ENCODE measurements at places on chromosomes 3 and 15. TPM values are rescaled to one million over a fixed set of nuclear protein-coding genes. Genes with fewer than 3 reads are reported as not detected.

GRCh38 chr15:64026591-64026990 is 19.7 kb downstream of the DAPK2 start:
- DNase-seq: no peak

DNA sequence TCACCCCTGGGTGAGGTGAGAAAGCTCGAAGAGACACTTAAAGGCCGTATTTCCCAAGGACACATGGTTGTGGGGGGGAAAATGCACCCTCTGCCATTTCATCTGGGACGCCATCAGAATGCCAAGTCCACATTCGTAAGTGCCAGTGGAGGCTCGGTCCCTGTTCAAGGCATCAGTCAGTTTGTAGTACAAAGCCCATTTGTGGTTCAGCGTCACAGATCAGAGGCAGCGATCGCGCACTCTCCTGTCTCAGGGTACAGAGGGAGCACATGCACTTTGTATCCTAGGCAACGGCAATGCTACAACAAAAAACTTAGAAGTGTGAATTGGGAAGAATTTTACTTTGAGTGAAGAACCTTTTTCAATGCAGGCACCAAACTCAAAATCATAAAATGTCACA is 27.2 kb downstream of the SEMA6D start:
- DNase-seq: no peak

- no peak for DNase-seq
These were observed 121.8 kb downstream of the ADAMTSL3 start for GRCh38 chr15:83775738-83776137.

DNA sequence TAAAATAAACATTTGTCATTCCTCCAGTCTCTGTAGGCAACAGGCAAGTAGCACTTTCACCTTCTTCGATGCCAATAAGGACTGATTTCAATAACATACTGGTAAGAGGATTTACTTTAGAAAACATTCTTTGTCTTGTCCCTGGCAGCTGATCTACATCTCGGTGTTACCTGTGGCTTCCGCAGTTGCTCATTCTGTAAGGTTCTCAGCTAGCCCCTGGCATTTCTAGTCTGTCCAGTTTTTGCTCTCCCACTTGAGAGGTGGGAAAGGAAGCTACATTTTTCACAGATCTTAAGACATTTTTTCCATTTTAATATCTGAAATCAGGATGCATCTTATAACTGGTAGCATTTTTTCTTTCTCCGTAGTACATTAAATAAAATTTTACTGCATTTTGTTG is 19.7 kb upstream of the MAP6D1 start:
- no peak for DNase-seq

CMTM8 gene
- total RNA-seq: 0.88 TPM

- no peak for DNase-seq
These were observed 90.0 kb downstream of the FBLN2 start for GRCh38 chr3:13638927-13639326.

- DNase-seq: no peak
These were observed 50.7 kb upstream of the CCR2 start for GRCh38 chr3:46303240-46303639.

- DNase-seq: no peak
These were observed 117.2 kb upstream of the FAM174B start for GRCh38 chr15:92772626-92773244.

- DNase-seq: no peak
These were observed 14.3 kb downstream of the ABCC5 start for GRCh38 chr3:184003187-184003967.

EPHB3 gene
- not detected for total RNA-seq

DNA sequence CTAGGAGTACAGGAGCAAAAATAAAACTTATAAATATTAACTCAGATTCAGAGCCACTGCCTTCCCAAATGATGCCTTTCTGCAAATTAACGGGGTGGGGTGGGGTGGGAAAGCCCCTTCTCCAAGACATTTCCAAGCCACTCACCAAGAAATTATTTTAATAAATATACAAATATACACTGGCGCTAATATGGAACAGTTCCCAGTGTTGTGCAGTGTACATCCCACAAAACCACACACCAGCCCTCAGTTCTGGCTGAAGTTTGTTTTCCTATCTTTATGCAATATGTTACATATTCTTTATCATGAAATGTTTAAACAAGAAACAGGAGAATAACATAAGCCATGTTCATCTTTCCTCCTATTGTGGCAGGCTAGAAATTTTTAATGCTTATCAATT is 53.0 kb upstream of the GYG1 start:
- no peak for DNase-seq

RHOV gene
- not detected for total RNA-seq

MORC1 gene
- total RNA-seq: not detected

GRCh38 chr15:68784206-68784605 is 36.5 kb downstream of the ANP32A start:
- no peak for DNase-seq

MST1R gene
- total RNA-seq: 2.2 TPM

DNA sequence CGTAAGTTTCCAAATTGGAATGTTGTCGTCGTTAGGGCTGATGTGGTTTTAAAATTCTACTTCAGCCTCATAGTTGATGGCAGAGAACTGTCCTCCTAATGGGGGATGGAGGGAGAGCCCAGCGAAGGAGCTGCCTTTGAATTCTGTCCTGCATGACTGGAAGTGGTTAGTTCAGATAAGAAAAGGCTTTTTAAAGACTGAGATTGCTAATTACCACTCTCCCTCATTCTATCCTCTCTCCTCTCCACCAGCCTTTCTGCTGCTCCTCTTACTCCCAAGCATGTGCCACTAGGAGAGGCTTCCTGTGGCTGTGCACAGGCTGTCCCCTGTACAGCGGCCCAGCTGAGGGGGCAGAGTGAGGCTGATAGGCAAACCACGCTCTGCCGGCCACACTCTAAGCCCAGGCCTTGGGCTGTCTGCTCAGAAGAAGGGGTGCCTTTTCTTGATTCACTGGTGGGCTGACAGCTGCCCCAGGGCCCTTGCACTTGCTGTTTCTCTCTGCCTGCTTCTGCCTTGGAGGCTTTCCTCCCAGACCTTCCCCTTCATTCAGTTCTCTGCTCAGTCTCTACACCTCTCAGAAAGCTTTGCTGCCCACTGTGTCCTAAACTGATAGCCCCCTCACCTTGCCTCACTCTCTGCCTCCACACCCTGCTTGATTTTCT is 8.7 kb upstream of the PAQR9 start:
- DNase-seq: no peak

GRCh38 chr15:39602143-39602542 is 21.3 kb downstream of the THBS1 start:
- no peak for DNase-seq

DNA sequence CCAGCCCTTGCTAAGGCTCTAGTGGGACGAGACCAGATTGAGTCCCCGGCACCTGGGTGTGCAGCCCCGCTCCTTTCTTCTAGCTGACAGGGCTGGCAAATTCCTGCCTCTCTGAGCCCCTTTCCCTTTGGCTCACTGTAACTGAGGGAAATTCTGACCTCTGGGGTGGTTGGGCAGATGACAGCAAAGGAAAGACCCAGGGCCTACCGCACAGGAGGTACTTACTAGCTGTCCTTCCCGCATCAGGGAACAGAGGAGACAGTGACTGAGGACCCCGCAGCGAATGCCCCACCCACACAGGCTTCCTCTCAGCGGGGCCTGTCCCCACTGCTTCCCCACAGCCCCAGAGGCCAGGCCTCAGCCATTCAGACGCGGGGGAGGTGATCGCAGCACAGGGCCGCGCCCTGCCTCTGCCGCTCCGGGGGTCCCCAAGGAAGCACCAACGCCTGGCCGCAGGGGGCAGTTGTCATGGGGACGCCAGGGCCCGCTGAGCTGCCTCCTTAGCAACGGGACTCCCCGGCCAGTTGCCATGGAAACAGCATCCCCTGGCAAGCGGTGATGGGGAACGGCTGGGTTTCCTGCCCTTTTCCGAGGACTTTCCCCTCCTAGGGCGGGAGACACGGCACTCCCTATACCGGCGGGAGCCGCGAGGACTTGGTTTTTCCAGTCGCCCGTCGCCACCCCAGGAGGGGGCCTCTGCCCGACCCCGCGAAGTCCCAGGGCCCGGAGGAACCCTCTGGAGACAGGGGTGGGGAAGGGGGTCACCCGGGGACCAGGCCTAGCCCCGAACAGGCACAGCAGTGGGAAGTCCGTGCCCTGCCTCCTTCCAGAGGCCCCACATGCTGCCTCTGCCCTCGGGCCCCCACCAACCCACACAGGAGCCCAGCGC is 50.1 kb downstream of the HCN4 start:
- DNase-seq: no peak

- peak; percentile 41 for DNase-seq
These were observed 14.9 kb upstream of the GP9 start for GRCh38 chr3:129045675-129046036.

DNA sequence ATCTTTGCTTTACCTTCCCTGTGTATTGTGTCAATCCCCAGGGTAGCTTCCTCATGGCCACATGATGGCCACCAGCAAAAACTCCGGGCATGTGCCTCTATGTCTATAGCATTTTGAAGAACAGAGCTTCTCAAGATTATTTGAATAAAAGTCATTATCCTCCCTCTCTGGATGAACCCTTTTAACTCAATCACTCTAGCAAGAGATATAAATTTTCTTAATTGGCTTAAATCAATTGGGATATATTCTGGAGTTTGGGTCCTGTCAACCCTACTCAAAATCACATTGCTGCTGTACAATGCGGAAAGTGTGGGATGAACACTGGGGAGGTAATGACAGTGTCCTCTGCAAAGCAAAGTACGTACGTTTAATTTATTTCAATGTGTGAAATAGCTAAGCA is 370.6 kb upstream of the LRRC3B start:
- no peak for DNase-seq

FOXL2NB gene
- total RNA-seq: not detected

- DNase-seq: no peak
These were observed 36.2 kb upstream of the CPNE4 start for GRCh38 chr3:132071043-132071442.

GRCh38 chr3:46981932-46982471 is 2.5 kb downstream of the NBEAL2 start:
- no peak for DNase-seq

SLC27A2 gene
- 0.47 TPM for total RNA-seq

SLC51A gene
- total RNA-seq: not detected

DNA sequence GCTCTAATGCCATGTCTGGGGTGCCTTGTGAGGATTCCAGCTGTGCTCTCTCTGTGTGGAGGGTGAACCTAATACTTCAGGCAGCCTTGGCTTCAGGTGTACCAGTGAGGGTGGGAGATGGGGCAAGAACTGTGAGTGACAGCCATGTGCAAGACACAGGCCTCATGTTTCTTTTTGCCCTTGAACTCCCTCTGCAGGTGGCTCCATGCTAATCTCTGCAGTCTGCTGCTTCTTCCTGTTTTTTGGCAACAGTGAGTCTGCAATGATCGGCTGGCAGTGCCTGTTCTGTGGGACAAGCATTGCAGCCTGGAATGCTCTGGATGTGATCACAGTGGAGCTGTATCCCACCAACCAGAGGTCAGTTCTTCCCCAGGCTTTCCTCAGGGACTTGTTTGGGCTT is 189.3 kb downstream of the SV2B start:
- DNase-seq: peak; percentile 25

GRCh38 chr3:43222590-43222989 is 63.8 kb upstream of the SNRK start:
- no peak for DNase-seq

MIX23 gene
- 9.6 TPM for total RNA-seq

KIF15 gene
- 0.80 TPM for total RNA-seq

DNA sequence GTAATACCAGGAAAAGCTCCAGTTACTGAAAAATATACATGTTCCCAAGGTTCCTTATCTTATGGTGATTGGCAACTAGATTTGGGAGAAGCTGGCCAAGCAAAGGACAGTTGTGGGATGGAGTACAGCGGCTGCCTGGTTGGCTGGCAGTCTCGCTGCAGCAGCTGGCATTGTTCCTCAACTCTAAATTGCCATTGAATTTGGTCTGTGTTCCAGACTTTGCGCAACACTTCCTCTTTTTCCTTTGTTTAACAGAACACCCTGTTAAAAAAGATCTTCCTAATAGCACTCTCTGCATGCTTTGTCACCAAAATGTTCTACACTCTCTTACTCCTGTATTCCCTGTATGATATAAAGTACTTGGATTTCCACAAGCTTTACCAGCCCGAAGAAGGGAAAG is 420.6 kb upstream of the RBMS3 start:
- no peak for DNase-seq

DNA sequence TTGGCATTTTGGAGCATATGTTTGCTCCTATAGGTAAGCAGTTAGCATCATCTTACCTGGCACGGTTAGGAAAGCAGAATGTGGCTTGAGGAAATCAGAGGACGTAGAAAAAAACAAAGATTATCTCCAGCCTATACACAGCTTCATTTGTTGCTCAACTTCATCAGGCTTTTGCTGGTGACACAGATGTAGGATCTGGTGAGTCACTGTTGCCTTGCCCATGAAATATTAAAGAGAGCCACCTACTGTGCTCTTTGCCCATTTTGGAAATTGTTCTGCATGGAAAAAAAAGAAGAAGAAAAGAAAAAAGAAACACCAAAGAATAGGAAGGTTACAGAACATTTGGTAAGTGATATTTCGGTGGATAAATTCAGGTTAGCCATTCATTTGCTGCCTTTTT is 3.8 kb downstream of the IL1RAP start:
- no peak for DNase-seq

GRCh38 chr15:34795267-34796081 is at the start of gene ACTC1:
Gene ACTC1, minus strand, starts transcription at chr15:34795549. Its CDS starts 741 bp downstream, at chr15:34794808.
- no peak for DNase-seq

DNA sequence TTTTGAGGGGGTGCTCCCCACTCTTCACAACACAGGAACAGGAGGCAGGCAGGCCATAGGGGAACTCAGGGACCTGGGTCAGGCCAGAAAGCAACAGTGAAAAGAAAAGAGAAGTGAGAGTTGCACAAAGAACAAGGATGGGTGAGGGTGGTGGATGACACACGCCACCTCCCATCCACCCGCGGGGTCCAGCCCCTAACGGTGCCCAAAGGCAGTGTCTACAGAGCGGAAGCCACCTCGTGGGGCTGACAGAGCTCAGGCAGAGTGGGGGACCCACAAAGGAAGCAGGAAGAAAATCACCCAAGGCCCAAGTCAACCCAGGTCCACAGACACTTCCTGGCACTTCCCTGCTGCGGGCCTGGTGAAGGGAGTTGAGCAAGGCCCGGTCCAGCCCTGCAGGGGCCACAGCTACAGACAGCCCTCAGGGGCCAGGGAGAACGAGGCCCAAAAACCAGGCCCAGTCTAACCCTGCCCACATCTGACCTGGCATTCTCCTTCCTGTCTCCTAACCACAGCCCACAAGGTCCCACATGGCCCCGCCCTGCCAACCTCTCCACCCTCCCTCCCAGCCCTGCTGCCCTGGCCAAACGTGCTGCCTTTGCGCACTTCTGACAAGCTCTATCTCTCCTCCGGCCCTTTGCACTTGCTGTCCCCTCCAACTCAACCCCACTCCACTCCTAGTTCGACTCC is 5.9 kb downstream of the NUP210 start:
- peak; percentile 85 for DNase-seq

DNA sequence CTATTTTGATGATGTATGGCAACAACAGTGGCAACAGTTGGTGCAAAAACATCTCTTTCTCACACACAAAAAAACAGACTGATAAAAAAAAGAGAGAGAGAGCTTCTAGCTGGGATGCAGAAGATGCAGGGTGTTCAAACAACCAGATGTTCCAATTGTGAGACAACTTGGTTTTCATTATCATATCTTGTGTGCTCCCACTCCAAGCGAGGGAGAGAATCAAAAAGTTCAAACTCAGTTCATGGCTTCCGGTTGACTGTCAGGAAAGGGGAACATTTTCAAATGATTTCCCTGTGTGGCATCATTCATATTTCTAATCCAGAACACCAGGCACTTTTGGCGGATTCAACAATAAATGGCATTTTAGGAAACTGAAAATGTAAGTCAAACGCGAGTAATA is 72.1 kb downstream of the RSL24D1 start:
- DNase-seq: no peak
